Fibroblast of villous mesenchyme (primary cell): ENCODE measurements at places on chromosomes 5 and 9. TPM values are rescaled to one million over a fixed set of nuclear protein-coding genes. Genes with fewer than 3 reads are reported as not detected.

Gene PCDHAC2
- under 0.01 TPM in 2 replicates for total RNA-seq

Gene CATSPER3
- total RNA-seq: under 0.01 TPM in 1 of 2 replicates, not detected in the other

GRCh38 chr5:56668996-56669395 lies 146.4 kb upstream of the MAP3K1 start:
- no peak for DNase-seq

Gene UNC5A
- total RNA-seq: not detected in 2 replicates

GRCh38 chr5:175279506-175279905 lies 164.5 kb downstream of the DRD1 start:
- no peak for DNase-seq

Gene ZMAT2
- total RNA-seq: 35.1 and 47.1 TPM in 2 replicates

Gene QRFP
- total RNA-seq: not detected in 2 replicates
